ENCODE measurements at places on chromosomes 12 and 14. TPM values are rescaled to one million over a fixed set of nuclear protein-coding genes. Genes with fewer than 3 reads are reported as not detected.

Gene GARIN6
- not detected for total RNA-seq

Gene CLEC9A
- total RNA-seq = not detected

Gene A2M
- 2,660 TPM for total RNA-seq

Gene ESPL1
- total RNA-seq = 4.1 TPM

Gene USP30
- 13.1 TPM for total RNA-seq

Gene NEDD1
- total RNA-seq = 16.0 TPM

DNA sequence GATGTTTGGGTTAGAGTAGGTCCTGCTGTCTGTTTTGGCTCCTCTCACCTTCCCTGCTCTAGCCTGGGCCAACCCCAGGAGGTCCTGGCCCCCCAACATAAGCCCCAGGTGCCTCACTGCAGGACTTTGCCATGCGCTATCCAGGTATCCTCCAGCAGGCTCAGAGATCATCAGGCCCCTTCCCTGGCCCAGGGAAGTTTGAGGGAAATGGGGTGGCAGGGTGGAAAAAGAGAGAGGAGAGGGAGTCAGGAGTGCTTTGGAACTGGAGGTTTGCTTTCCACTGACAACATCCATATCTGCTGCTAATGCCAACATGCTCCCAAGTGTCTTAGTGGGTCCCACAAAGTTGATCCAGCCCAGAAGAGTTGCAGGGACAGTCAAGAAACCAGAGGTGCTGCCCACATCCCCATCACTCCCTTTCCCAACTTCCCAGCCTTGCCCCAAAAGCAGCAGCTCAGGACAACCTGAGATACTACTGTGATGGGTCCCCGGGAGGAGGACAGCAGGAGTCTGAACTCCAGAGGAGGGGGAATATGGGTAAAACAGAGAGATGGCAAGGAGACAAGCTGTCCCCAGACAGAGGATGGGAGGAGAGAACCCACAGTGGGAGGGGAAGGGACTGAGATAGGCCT lies 677 bp downstream of the TNS2 start:
- no peak for DNase-seq

- DNase-seq = no peak
Measured at GRCh38 chr12:50626026-50626425, 121.2 kb downstream of the DIP2B start.

GRCh38 chr14:46259536-46259935 lies 392.0 kb downstream of the RPL10L start:
- DNase-seq = peak; percentile 18

GRCh38 chr12:81350309-81350708 lies 272.4 kb downstream of the ACSS3 start:
- no peak for DNase-seq

- DNase-seq = no peak
Measured at GRCh38 chr12:71892059-71892458, 46.6 kb upstream of the TPH2 start.

DNA sequence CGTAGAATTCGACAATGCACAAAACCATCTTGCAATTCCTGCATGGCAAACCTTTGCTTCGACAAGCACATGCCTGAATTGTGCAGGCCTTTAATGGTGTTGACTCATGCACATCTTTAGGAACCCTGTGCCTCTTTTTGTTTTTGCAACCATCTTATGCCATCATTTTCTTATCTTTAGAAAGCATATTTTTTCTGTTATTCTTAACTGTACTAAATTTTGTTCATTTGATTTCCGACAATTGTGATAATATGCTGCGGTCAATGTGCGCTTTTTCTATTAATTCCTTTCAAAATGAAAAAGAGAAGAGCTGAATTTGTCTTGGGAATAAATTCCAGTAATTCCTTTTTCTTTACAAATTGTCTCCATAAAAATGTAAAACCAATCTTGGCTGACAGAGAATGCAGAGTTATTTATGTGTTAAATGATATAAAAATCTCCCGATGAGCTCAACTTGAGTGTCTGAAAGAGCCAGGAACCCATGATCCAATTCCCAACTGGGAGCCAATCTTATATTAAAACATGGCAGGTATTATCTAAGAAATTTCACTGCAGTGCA lies 20.1 kb upstream of the CDK17 start:
- no peak for DNase-seq

- no peak for DNase-seq
Measured at GRCh38 chr12:111066744-111067437, 146.5 kb upstream of the MYL2 start.

DNA sequence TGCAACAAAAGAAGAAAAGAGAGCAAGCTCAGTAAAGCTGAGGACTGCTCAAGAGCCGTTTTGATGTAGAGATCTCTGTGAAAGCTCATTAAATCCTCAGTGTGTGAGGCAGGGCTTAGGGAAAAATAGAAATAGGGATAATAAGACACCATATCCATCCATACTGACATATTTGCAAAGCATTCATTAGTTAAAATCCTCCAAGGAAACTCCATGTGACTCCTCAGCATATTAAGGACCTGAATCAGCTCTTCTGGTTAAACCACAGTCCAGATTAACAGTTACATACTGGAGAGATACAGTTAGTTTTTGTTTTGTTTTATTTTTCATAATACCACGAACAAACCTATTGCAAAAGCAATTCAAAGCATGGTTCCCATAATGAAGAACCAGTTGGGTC lies 288.2 kb downstream of the PAWR start:
- DNase-seq = no peak

DNA sequence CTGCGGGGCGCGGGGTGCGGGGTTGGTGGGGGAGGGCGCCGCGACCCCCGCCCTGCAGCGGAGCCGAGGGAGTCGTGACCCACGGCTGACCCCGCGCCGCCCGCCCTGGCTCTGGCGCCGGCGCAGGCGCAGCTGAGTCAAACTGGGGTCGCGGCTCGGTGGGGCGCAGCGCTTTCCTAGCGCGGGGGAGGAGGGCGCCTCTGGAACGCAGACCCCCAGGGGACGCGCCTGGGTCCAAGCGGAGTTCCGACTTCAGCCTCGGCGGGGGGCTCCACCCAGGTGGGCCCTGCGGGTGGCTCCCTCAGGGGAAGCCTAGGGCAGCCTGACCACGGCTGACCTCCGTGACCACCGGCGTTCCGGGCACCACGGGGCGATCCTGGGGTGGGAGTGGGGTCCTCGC lies 467 bp upstream of the ANHX start:
- DNase-seq = no peak

- no peak for DNase-seq
Measured at GRCh38 chr12:9786726-9787717, 26.3 kb upstream of the CD69 start.
